Epithelial cell of esophagus (primary cell): ENCODE measurements at places on chromosomes 16 and 17.

GRCh38 chr17:68777243-68777855 lies 176.2 kb upstream of the FAM20A start:
- DNase-seq, result peak; percentile 58

- no peak for DNase-seq
Measured at GRCh38 chr16:50535506-50536257, 12.5 kb upstream of the NKD1 start.

DNA sequence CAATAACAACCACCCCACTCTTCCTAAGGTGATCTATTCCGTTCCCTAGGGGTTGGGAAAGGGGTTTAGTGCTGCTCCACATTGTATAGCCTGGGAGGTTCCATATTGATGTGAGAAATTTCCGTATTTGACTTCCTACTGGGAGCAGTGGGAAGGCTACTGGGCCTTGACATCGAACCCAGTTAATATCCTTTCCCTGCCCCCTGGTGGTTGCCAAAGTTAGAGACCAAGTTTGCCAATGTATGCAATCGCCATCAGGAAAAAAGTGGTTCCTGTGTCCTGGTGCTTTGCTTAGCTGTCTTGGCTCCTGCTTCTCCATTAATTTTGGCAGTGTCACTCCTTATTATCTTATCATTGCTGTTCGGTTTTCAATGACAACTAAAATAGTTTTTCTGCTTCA lies 914.9 kb downstream of the KCNJ2 start:
- peak; percentile 69 for DNase-seq

DNA sequence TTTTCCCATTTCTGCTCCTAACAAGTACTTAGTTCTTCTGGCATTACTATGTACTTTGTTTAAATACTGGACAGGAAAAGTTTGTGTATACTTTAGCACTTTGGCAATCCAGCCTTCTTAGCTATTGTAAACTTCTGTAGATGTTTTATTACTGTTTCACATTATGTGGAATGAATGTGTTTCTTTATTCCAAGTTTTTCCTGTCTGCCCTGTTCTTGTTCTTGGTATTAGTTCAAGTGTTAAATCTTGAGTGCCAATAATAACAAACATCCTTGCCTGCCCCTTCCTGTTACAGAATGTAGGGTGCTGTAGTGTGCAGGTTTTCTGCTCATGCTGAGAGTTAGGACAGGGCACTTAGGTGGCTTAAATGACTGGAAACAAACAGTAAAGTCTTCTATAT lies 7.3 kb upstream of the CAPNS2 start:
- peak; percentile 69 for DNase-seq

GRCh38 chr17:73135766-73136165 lies 29.0 kb upstream of the SSTR2 start:
- DNase-seq, result no peak

DNA sequence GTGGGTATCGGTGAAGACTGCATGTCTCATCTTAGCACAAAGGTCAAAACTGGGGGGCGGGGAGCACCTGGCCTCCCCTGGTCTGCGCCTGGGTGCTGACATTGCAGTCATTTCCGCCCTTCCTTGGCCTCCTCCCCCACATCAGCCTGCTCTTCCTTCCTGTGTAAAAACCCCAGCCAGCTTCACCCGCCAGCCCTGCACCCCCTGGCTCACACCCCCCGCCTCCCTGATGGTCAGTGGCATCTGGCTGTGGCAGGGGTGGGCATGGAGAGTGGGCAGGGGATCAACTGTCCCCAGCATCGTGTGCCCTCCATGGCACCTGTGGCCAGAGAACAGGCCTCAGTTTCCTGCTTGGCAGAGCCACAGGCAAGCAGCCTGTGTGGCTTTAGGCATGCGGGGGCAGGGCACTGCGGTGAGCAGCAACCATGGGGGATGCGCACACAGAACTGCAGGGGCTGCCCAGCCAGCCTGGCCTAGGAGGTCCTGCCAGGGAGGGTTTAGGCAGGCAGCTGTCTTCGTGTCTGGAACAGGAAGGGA lies 26.5 kb upstream of the LASP1NB start:
- no peak for DNase-seq
